ENCODE measurements at places on chromosomes 13 and 19.

DNA sequence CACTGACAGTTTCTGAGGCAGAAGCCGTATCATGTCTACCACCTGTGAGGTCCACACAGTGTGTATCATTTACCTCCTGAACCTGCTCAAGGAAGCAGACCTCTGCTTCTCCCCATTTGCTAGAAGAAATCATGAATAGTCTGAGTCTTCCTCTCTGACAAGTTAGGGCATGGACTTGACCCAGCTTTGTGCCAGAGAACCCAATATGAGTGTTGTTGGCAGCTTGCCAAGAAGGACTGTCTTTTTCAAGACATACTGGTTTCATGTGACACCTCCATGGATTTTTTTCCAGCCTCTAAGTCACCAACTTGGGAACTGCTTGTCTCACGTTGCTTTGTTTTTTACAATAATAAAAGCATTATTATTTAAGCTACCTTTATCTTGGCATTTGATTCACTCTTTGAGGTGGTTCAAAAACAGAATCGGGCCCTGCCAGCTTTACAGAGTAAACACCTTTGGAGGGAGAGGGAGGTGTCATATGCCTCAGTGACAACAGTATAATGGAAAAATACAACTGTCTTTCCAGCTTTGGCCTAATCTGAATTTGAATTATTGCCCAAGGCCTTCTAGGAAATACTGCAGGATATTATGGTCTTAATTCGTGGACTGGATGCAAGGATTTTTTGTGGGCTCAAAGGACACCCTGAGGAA lies 9.6 kb downstream of the ZNF211 start:
- no peak overlapping the region for H3K4me3 ChIP-seq
- H3K36me3 ChIP-seq = peaks cover 41% of the 10 kb centered on the region
- no peak overlapping the region for H3K27ac ChIP-seq
- no peaks in the 10 kb centered on the region for H3K27me3 ChIP-seq
- H3K4me1 ChIP-seq = no peaks in the 10 kb centered on the region

- H3K27ac ChIP-seq = no peak overlapping the region
- peak; percentile 12 for DNase-seq
- H3K4me3 ChIP-seq = no peak overlapping the region
- no peaks in the 10 kb centered on the region for H3K36me3 ChIP-seq
- no peaks in the 10 kb centered on the region for H3K4me1 ChIP-seq
- no peaks in the 10 kb centered on the region for H3K27me3 ChIP-seq
These were observed 205.4 kb downstream of the PDS5B start for GRCh38 chr13:32791545-32792172.

GRCh38 chr13:36601186-36601585 lies 72.6 kb upstream of the SERTM1 start:
- no peaks in the 10 kb centered on the region for H3K4me1 ChIP-seq
- H3K36me3 ChIP-seq = no peaks in the 10 kb centered on the region
- no peak overlapping the region for H3K4me3 ChIP-seq
- H3K27me3 ChIP-seq = no peaks in the 10 kb centered on the region

GRCh38 chr13:28488376-28489005 lies 6.4 kb downstream of the FLT1 start:
- H3K27me3 ChIP-seq = no peaks in the 10 kb centered on the region
- no peaks in the 10 kb centered on the region for H3K4me1 ChIP-seq
- no peak overlapping the region for H3K27ac ChIP-seq
- DNase-seq = peak; percentile 29

GRCh38 chr19:47729468-47729798 lies 15.9 kb upstream of the NOP53 start:
- DNase-seq = peak; percentile 90
- H3K27me3 ChIP-seq = no peaks in the 10 kb centered on the region
- H3K27ac ChIP-seq = peak overlapping the region; percentile 90
- H3K4me3 ChIP-seq = peak overlapping the region; percentile 35
- peaks cover 45% of the 10 kb centered on the region for H3K36me3 ChIP-seq

DNA sequence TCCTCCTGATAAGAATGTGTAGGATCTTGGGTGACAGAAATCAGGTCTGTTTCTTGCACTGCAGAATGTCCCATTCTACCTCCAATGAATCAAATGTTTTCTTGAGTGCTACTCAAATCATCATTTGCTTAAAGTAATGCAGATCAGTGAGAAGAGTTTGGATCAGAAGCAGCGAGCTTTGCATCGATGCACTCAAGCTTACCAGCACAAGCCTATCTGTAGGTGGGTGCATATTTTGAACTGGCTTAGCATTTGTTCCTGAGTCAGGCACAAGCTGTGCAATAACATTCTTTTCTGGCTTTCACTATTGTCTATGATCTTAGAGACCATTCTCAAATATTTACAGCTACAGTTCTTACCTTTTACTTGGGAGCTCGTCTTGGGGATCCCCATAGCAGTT lies 109.5 kb downstream of the UBL3 start:
- no peaks in the 10 kb centered on the region for H3K27me3 ChIP-seq
- H3K36me3 ChIP-seq = no peaks in the 10 kb centered on the region
- DNase-seq = no peak

DNA sequence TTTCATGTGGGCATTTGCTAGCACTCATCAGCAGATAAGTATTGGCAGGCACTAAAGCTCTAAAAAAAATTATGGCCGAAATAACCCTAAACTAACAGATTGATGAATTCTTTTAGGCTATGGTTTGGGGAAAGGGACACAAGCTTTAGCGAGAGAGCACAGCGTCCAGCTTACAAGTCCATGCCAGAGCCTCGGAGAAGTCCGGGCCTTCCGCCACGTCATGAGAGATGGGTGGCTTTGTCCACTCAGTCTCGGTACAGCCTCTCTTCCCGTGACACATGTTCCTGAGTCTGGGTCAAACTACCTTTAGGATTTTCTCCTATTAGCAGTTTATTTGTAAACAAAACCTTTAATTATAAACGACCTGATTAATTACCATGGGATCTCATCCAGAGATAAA lies 27.7 kb downstream of the TMTC4 start:
- no peak overlapping the region for H3K27ac ChIP-seq
- no peaks in the 10 kb centered on the region for H3K4me1 ChIP-seq
- H3K4me3 ChIP-seq = no peak overlapping the region
- no peak for DNase-seq

- no peaks in the 10 kb centered on the region for H3K36me3 ChIP-seq
- no peak overlapping the region for H3K27ac ChIP-seq
- no peak for DNase-seq
- no peak overlapping the region for H3K4me3 ChIP-seq
- no peaks in the 10 kb centered on the region for H3K4me1 ChIP-seq
- peaks cover 53% of the 10 kb centered on the region for H3K27me3 ChIP-seq
These were observed 206.0 kb downstream of the TDRD3 start for GRCh38 chr13:60603049-60603448.

GRCh38 chr19:45103508-45104319 lies 10.7 kb downstream of the PPP1R37 start:
- peaks cover 5% of the 10 kb centered on the region for H3K4me1 ChIP-seq
- no peaks in the 10 kb centered on the region for H3K36me3 ChIP-seq
- no peak for DNase-seq
- no peaks in the 10 kb centered on the region for H3K27me3 ChIP-seq
- H3K27ac ChIP-seq = no peak overlapping the region
- no peak overlapping the region for H3K4me3 ChIP-seq

GRCh38 chr13:39405107-39405506 lies 197.9 kb downstream of the LHFPL6 start:
- DNase-seq = peak; percentile 9
- peaks cover 9% of the 10 kb centered on the region for H3K4me1 ChIP-seq
- no peak overlapping the region for H3K4me3 ChIP-seq
- H3K27ac ChIP-seq = no peak overlapping the region

Measured in GM23248 (cell line).